GM19239 (cell line): ENCODE measurements at places on chromosomes 5 and 9.

DNA sequence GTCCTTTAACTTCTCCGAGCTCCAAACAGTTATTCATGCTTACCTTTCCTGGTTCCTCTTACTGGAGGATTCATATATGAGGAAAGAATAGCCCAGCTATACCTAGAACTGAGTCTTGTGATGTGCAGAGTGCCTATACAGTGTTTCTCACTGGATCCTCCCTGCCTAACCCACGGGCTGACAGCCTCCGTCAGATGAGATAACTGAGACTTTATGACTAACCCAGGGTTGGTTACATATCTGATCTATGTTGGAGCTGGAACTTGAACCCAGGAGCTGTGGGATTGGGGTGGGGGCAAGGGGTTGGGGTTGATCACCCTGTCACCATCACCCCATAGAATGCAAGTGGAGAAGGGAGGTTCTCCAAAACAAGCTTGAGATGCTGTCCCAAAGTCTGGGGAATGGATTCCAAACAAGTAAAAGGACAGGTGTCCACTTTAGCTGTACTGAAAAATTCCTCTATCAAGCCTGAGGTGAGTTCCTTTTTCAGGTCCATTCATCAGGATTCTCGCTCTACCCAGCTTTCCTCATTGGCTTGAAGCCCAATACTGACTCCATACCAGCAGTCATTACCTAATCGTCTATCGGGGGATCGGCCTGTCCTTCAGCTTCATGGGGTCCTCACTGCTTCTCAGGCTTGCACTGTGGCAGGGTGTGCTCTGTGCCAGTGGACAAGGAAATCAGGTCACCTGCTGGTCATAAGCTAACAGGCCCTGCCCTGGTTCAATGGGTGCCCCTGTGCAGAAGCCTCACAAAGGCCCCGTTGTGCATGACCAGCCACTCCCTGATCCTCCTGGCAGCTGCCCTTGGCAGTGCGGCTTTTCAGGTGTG is 100.6 kb downstream of the ARHGAP26 start:
- no peak for DNase-seq

DNA sequence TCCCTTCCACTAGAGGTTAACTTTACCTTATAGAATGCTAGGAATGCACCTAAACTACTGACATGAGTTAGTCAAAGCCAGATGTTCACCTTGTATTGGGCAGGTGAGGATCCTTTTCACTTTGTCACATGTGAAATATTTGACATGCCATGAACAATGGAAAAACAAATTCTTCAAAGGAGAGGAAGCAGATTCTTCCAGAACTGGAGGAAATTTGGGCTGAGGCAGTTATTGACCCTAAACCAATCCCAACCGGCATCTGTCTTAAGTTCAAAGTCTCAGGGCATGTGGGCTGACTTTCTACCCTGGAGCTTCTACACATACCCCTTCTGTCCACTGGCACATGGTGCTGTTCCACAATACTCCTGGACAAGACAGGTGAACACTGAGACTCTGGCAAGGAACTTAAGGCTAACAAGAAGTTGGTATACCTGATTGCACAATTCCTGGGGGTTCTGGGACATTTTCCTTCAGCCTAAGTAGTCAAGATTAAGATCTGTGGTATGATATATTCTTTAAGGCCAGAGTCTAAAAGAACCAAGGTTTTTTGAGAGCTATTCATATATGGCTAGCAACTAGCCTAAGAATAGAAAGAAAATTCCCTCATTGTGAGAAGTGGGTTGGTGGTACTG is 2.6 kb downstream of the VLDLR start:
- DNase-seq, result no peak

DNA sequence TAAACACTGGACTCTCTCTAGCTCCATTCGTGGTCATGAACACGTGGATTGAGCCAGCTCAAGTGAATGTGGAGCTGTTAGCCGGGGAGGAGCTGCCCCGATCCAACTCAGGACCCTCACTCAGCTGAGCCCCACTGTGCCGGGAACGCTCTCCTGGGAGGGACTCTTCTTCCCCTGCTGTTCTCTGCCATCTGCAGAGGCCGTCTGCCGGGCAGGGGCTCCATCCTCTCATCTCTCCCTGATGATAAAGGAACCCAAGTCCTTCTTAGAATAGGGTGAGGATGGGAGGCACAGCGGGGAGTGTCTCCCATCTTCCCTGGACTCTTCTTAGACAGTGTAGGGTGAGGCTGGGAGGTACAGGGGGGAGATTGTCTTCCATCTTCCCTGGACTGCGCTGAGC is 120.5 kb upstream of the IRX4 start:
- DNase-seq, result no peak

DNA sequence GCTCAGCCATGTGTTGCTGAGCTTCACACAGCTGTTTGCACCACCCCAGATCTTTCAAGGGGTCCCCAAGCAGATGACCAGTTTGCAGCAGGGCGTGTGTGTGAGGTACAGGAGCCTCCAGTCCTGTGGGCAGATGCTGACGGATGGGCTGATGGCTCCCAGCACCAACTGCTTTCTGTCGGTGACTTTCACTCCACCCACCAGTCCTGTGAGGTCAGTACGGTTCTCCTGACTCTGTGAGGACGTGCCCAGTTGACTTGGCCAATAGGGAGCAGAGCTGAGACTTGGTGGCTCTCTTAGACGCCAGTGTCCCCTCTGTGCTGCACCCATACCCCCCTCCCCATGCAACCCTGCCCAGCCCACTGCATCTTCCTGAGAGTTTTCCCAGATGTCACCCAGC is 19.7 kb downstream of the COL5A1 start:
- DNase-seq, result no peak

GRCh38 chr5:143277536-143277935 is 126.0 kb downstream of the NR3C1 start:
- DNase-seq, result no peak

DNA sequence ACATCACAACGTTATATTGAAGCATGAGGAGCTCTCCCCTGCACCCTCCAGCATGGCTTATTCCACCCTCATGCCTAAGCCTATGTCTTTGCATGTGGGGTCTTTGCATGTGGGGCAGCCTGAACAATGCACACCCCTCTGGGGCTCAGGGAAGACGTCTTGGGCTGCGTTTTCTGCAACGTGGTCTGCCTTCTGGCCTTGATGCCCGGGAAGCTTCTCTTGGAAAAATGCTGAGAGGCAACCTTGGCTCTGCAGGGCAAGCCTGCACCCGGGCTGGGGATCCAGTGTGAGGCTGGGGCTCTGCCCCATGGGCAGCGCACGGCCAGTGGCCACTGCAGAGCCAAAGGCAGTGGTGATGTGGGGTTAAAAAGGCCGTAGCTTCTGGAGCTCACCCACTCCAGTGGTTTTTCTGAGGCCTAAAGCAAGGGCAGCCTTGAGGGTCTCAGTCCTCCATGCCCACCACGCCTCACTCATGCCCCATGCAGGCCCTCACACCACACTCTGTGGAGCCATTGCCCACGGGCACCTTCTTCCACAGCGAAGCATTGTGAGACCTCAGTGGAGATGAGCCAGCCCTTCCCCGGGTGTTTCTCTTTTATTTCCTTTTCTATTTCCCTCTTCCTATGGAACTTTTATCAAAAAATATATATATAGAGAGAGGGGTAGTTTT is 112.2 kb downstream of the MRPL36 start:
- no peak for DNase-seq

DNA sequence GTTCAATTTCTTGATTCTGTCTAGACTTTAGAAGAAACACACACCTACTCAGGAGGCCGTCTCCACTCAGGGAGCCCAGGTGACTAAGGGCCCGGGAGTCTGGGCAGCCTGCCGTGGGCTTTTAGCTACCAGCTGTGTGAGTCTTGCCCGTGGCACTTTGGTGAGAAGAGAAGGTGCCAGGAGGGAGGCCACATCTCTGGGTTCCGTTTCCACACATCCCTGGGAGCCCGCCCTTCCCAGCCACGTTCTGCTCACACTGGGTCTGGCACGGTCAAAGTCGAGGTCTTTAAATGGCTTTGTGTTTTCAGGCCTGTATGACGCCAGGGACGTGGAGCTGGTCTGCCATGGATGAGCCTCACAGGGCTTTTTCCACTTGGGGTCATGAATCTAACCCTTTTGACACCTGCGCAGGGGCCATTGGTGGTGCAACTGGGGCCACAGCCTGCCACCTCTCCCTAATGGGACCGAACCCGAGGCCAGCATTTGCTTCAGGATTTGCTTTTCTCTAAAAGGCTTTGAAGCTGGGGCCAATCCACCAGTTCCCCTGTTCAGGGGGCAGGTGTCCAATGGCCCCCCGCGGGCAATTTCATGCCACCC is 17.2 kb upstream of the FCN2 start:
- DNase-seq, result no peak

GRCh38 chr5:124865603-124866354 is 119.3 kb upstream of the ZNF608 start:
- no peak for DNase-seq

- DNase-seq, result no peak
Observed at GRCh38 chr5:125411071-125411743, 664.8 kb upstream of the ZNF608 start.

- DNase-seq, result no peak
Observed at GRCh38 chr5:71816307-71816706, 97.2 kb downstream of the CARTPT start.

DNA sequence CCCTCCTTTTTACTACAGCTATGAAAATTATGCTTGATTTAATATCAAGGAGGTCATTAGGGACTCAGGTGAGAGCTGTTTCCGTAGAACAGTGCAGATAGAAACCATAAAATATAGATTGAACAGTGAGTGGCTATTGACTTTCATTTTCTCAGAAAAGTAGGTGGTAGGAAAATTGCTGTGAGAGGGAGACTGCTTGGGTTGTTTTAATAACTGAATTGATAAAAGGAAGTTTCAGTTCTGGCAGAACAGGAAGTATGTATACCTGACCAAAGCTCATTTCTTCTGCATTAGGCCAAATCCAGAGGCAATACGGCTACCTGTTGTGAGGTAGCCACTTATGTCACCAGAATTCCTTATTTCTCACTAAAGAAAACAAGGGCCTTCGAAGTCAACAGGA is 761.7 kb upstream of the ARRDC3 start:
- DNase-seq, result no peak

GRCh38 chr5:159459132-159459627 is 128.9 kb upstream of the IL12B start:
- no peak for DNase-seq
